Stimulated activated CD8-positive, alpha-beta memory T cell treated with anti-CD3 and anti-CD28 coated beads, Interleukin-15, amount 100 ng/mL, for 4 hours (primary cell): ENCODE measurements at places on chromosomes 16 and 17.

DNA sequence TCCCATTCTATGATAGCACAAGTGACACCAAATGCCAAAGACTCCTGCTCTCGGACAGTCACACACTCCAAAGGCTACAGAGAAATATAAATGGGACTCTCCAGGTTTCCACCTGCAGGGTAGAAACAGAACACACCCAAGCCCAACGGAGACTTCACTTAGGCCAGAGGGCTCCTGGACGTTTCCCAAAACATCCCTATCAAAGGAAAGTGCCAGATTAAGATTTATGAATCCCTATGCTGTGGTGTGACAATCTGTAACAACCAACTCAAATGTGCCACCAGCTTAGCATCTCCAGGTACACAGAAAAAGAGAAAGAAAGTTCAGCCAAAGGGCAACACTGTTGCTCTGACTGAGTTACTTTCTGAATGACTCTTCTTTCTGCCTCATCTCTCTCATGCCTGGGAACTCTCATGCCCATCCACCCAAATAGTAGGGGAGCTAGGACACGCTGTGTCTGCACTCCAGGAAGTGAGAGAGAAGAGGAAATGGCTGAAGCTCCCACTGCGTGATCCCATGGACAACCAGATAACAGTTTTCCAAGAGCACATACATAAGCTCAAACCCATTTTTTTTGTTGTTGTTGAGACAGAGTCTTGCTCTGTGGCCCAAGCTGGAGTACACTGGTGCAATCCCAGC, 49.7 kb downstream of the SMG6 start:
- DNase-seq: no peak

- no peak for DNase-seq
Observed at GRCh38 chr17:1302761-1303160, 23.3 kb downstream of the TRARG1 start.

DNA sequence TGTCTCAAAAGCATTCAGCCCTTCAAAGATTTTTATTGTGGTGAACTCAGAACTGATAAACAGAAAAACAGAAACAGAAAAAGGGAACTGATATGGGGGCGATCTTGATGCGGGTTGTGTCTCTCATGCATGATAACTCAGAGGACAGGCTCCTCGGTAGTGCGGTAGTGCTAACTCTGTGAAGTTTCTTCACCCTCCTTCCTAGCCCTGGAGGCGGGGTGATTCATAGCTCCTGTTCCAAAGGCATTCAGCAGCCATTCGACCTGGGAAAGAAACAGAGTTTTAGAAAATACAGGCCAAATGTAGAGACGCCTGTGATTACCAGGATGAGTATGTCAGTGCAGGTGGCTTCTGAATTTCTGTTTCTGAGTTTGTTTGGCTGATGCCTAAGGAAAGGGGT, 5.5 kb upstream of the MAF start:
- DNase-seq: no peak

- no peak for DNase-seq
Observed at GRCh38 chr16:79691007-79691406, 90.5 kb upstream of the MAF start.

- no peak for DNase-seq
Observed at GRCh38 chr16:52652033-52652432, 105.1 kb upstream of the TOX3 start.

DNA sequence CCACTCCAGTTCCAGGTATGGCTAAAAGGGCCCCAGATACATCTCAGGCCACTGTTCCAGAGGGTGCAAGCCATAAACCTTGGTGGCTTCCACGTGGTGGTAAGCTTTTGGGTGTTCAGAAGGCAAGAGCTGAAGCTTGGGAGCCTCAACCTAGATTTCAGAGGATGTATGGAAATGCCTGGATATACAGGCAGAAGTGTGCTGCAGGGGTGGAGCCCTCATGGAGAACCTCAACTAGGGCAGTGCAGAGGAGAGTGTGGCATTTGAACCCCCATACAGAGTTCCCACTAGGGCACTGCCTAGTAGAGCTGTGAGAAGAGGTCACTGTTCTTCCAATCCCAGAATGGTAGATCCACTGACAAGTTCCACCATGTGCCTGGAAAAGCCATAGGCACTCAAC, 267.3 kb downstream of the SLC39A11 start:
- DNase-seq: no peak

DNA sequence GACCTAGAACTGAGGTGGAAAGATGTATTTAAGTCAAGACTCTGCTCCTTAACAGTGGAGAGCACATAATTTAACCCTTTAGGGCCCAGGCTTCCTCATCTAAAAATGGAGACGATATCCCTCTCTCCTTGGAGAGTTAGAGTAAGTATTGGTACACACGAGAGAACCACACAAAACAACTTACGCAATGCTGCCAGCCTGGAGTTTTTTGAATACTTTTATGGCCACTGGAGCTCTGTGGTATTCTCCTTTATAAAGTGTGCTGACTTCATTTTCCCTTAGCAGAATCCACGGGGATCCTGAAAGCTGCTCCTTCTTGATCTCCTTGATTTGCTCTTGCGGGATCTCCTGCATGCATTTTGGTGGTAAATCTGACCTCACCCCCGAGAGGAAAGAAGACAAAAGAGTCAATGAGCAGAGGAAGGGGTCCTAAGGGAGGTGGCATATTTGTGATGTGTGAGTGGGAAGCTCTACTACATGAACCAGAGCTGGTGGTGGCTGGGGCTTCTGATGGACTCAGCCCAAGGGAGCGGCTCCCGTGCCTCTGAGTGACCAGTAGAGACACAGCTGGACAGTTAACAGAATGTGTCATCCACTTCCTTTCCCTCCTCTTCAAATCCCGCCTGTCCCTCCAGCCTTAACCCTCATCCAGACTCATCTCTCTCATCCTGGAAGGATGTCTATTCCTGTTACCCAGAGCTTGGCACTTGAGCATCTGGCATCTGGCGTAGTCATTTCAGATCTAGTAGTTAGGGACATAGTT, 9.4 kb downstream of the MLKL start:
- no peak for DNase-seq

DNA sequence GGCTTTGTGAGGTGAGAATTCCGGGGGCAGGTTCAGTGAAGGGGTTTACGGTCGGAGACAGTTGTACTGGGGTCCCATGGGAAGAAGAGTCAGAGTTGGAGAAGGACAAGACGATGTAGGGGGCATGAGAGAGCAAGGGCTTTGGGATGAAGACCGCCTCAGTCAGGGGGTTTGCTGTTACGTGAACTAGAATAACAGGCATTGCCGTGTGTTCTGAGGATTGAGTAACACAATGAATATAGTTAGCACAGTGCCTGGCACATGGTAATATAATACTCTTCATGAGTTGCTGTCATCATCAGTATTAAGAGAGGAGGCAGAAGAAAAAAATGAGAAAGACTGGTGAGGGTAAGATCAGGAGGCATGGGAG, 577 bp downstream of the ZNF646 start:
- no peak for DNase-seq

DNA sequence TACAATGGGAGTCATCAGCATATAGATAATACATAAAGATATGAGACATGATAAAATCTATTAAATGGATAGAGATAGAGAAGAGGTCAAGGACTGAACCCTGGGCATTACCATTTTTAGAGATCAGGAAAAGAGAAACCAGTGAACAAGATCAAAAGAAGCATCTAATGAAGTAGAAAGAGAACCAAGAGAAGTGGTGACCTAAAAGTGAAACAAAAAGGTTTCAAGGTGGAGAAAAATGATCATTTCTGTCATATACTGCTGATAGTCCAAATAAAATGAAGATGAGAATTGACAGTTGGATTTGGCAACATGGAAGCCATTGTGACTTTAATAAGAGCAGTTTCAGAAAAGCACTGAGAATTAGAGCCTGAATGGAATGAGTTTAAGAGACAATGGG, 165.1 kb downstream of the PPM1E start:
- no peak for DNase-seq

GRCh38 chr16:252366-253337, 18.0 kb downstream of the FAM234A start:
- DNase-seq: no peak

DNA sequence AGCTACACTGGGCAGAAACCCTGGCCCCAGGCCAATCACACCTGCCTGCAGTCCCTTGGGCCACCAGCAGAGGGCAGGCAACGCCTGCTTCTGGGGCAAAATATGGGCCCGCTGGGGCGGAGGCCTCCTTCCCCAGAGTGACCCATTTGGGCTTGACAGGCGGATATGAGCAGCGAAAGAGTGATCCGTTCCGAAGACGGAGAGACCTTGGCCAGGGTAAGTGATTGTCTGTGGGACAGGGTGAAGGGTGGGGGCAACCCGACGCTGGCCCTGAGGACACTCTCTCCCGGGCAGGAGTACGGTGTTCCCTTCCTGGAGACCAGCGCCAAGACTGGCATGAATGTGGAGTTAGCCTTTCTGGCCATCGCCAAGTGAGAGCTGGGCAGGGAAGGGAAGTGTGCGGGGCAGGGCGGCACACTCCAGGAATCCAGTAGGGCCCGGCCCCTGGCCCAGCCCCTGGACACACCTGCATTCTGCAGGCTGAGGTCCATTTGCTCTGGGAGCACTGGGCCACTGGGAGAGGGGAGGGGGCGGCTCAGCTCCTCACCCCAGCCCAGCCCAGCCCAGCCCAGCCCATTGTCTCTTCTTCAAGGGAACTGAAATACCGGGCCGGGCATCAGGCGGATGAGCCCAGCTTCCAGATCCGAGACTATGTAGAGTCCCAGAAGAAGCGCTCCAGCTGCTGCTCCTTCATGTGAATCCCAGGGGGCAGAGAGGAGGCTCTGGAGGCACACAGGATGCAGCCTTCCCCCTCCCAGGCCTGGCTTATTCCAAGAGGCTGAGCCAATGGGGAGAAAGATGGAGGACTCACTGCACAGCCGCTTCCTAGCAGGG, 3.5 kb upstream of the NHERF1 start:
- peak; percentile 60 for DNase-seq

- DNase-seq: no peak
Observed at GRCh38 chr17:1197379-1197778, 17.6 kb upstream of the ABR start.

DNA sequence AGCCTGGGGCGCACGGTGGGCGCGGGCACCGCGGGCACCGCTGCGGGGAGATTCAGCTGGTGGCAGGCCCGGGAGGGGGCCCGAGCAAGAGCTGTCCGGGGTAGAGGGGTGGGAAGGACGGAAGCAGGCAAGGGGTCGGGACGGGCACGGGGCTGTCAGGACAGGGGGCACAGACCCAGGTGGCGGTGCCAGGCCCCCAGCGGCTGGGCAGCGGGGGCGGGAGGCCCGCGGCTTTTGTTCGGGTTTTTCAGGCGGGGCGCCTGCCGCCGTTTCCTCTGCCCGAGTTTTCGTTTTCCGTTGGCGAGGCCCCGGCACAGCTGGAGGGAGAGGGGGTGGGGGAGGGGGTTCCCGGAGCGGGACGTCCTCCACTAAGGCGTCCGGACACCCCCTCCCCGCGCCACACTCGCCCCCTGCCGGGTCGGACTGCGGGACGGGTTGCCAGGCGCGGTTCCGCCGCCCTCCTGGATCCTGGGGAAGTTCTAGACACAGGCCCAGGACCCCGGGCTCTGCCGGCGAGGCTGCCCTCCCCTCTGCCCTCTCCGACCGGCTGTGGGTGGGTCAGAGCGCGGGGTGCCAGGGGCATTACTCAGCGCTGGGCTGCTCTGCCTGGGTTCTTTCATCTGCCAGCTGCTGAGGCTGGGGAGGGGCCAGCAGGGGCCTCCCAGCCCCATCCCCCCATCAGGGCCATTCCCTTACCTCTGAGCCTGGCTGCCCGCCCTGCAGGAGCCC, 543 bp downstream of the ARHGAP23 start:
- DNase-seq: no peak

GRCh38 chr17:80856863-80857755, 134.5 kb upstream of the CHMP6 start:
- no peak for DNase-seq

- no peak for DNase-seq
Observed at GRCh38 chr17:51004249-51004648, 116.4 kb downstream of the SPAG9 start.

DNA sequence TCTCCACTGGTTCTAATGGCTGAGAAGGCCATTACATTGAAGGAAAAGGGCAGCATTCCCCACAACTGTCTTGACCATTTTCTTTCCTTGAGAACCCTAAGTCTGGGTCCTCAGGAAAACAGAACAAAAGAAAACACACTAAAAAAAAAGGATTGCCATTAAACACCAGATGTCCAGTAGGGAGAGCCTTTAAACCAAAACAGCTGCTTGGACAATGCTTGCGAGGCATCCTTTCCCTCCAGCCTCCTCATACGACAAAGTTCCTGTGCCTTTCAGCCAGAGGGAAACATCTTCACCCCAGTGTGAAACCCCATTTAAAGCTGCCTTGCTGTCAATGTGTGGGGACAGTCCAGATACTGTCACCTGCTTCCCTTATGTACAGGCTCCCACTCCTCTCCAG, 74.3 kb downstream of the MMD start:
- no peak for DNase-seq

DNA sequence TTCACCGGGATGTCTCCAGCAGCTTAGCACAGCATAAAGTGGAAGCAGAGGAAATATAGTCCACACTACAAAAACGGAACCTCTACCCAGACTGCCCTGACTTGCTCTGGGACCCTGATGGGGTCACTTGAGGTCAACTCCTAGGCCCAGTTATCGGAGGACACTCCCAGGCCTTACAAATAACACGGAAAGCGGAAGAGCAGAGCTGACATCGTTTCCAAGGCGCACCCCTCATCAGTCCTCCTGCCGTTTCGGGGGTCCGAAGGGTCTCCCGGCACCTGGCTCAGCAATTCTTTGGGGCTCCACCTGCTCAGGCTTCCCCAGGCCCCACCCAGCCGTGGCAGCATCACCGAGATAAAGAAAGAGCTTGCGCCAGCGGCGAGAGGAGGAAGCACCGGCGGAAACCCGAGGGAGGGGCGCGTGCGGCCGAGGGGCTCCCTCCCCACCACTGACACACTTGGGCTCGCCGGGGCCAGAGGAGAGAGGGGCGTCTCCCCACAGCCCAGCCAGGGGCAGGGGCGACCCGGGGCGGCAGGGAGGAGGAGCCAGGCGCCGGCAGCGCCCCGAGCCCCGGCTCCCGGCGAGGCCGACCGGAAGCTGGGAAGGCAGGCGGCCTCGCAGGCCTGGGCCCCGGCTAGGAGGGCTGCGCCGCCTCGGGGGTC, 727 bp downstream of the CORO7 start:
- no peak for DNase-seq

DNA sequence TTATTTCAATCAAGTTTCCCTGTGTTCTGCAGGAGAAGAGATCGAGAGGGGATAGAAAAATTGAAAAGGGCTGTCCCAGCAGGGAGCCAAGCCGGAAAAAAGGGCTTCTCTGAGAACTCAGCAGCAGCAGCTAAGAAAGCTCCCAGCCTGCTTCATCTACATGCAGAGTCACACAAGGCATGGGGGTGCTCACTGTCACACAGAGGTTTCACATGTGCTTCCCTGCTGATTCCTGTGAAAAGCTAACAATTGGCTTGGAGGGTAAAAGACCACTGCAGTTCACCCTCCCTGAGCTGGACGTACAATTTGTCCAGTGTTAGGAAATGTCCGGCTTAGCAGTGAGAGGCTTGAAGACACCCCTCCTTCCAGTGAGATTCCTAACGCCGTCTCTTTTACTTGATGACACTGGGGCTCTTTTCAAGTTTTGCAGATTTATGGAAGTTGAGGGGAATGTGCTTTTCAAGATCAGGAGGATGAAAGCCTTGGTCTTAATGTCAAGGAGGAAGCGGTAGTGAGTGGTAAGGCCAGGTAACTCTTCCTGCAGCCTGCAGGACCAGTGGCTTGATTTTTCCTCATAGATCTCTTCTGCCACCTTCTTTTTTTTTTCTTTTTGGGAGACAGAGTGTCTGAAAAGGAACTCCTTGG, 85.6 kb downstream of the WNT3 start:
- no peak for DNase-seq

GRCh38 chr16:46693598-46693997, 4.1 kb downstream of the ORC6 start:
- no peak for DNase-seq

GRCh38 chr17:82907797-82908542, 68.1 kb upstream of the ZNF750 start:
- DNase-seq: no peak
